H4 (cell line): ENCODE measurements at places on chromosomes 13 and 19.
A peak's percentile ranks its signal among the peaks of the same experiment; 100 is the strongest.

GRCh38 chr13:107299717-107300116 is 731.8 kb upstream of the ARGLU1 start:
- DNase-seq = no peak

GRCh38 chr19:29671393-29672160 is 6.3 kb downstream of the PLEKHF1 start:
- DNase-seq = no peak

GRCh38 chr13:48214519-48215121 is 18.4 kb upstream of the ITM2B start:
- no peak for DNase-seq

- DNase-seq = no peak
Observed at GRCh38 chr13:94427313-94427953, 52.0 kb downstream of the DCT start.

DNA sequence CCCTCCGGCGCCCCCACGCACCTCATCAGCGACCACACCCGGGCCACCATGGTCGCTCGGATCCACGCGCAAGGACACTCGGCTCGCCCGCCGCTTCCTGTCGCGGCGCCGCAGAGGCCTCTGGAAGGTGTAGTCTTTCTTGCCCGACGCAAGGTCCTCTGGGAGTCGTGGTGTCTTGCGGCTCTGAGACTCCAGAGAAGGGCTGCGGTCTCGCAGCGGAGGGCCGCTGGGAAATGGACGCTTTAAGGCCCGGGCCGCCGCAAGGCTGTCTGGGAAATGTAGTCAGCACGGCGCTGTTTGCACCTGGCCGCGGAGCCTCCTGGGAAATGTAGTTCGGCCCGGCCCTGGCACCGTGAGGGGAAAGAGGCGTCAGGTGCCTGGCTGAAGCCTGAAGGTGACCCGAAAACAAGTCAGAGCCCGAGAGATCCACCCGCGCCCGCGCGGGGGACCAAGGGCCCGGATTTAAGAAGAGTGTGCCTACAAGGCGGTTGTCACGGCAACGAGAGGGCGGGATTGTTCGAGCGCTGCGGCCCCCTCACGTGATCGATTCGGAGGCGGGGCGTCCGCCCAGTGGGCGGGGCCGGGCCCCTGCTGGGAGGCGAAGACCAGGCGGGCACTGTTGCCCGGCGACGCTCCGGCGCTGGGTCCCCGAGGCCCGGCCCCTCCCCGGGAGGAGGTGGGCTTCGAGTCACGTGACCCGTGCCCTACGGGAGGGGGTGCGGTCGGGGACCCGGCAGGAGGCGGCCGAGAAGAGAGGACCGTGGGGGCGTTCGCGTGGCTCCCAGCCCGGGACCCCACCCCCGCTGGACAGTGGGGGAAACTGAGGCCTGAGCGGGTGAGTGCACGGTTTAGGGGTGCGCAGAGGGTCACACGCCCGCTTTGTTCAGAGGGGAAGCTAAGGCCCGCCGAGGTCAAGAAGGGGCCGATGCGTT is at the start of the genes HSD11B1L and MICOS13:
HSD11B1L (plus strand) TSS at position 591 of the 932 bp plus-strand sequence. CDS start 3,806 bp downstream, outside the sequence.
MICOS13 (minus strand) TSS at position 80 of the 932 bp plus-strand sequence; CDS start at position 50, 30 bp downstream.
- DNase-seq = peak; percentile 98

- no peak for DNase-seq
Observed at GRCh38 chr13:25659091-25659795, 287.5 kb downstream of the ATP8A2 start.

DNA sequence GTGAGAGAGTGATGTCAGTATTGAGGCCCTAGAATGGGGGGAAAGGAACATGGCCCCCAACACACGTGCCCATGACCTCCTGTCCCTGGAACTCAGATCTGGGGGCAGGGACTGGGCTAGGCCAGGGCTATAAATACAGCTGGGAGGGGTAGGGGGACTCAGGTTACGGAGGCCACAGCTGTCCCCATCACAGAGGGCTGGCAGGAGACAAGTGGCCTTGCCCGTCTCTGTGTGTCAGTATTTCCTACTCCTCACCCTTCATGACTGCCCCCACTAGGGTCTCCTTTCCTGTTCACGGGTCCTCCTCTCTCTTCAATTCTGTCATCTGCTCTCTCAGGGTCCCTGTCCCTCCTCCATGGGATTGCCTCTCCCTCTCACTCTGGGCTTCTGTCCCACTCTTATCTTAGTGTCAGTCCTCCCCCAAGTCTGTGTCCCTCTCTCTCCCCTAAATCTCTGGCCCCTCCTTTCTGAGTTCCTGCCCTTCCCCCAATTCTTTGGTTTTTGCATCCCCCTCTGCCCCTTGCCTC is 687 bp upstream of the HRC start:
- no peak for DNase-seq
